Kidney (tissue), 22 donors: ENCODE measurements at places on chromosomes 5 and 9.
A peak's percentile ranks its signal among the peaks of the same experiment; 100 is the strongest.

GRCh38 chr5:149262315-149262714, 9.3 kb upstream of the AFAP1L1 start:
- no peak for DNase-seq

DNA sequence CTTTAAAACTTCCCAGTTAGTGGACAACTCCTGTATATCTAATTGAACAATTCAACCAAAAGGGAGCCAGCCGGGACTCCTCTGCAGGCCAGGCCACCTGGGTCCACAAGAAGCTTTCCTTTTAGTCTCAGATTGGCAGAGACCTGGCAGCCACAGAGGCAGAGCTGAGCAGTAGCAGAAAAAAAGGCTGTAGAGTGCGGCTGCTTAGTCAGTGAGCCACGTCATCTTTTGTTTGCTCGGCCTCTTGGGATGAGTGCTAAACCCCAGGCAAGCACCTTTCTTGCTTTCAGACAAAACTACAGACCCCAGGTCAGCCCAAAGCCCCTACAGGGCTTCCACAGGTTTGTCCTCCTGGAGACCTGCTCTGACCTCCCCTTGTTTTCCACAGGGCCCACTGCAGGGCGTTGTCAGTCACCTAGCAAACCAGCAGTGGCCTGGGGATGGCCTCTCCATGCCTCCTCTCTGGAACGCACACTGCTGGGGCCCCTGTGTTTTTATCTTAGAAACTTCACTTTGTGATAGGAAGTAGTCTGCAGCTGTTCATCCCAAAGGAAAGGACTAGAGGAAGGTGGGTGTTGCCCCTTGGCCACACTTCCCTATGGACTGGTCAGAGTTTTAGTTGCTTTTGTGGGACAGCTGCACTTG, 49.9 kb downstream of the SHB start:
- DNase-seq: no peak

DNA sequence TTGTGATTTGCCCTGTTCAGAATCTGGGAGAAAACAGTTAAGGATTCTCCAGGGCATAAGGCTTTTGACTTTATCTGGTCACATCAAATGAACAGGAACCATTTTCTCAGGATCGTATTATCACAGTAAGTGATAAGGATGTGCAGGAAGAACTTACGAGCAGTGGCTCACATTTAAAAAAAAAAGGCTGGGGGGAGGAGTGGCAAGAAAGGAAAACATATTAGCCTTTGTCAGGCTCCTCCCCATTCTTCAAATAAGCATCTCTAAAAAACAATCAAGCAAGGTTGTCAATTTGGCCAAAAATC, 234.3 kb upstream of the TMEM161B start:
- no peak for DNase-seq

DNA sequence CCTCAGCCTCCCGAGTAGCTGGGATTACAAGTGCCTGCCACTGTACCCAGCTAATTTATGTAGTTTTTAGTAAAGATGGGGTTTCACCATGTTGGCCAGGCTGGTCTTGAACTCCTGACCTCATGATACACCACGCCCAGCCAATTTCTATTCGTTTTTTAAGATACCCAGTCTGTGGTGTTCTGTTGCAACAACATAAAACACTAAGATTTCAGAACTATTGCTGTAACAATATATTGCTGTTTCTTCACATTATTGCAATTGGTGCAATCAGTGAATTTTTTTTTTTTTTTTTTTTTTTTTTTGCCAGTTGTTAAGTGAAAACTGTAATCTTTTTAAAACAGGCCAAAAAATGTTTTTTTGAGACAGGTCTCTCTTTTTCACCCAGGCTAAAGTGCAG, 9.9 kb downstream of the SRP19 start:
- no peak for DNase-seq

DNA sequence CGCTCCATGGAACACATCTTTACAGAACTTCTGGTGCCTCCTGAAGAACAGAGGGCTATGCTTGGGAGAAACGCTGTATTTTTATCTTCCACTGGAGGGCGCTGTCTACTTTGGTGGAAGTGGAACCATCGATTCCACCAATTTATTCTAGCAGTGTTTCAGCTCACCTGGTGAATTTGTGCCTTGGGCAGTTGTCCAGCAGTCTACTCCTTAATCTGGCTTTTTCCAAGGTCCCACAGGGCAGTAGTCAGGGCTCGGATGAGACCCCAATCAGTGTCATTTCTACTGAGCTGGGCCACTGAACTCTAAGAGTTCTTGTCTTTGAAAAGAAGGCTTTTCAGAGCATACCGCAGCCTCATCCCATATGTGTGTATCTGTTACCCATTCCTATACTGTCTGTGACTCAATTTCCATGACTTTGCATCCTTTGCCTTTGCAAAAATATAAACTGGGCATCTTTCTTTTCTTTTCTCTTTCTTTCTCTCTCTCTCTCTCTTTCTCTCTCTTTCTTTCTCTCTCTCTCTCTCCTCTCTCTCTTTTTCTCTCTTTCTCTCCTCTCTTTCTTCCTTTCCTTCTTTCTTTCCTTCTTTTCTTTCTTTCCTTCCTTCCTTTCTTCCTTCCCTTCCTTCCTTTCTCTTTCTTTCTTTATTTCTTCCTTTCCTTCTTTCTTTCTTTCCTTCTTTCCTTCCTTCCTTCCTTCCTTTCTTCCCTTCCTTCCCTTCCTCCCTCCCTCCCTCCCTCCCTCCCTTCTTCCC, 138.4 kb upstream of the ZNF618 start:
- peak; percentile 66 for DNase-seq

GRCh38 chr9:7216004-7216841, 458.4 kb downstream of the KDM4C start:
- no peak for DNase-seq

DNA sequence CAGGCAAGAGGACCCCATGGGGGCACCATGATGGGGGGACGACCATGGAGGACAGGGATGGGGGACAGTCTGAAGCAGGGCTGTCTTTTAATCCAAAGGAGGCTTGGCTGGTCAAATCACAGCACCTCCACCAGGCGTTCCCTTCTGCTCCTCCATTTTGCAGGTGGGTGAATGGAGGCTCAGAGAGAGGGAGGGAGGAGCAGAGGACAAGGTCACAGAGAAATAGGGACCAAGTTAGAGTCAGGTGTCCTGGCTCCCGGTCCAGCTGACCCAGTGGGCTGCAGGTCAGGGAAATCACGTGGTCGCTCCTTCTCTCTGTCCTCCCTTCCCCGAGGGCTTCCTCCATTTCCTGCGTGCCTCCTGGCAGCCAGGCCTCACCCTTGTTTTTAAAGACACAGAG, 156.4 kb upstream of the SMIM23 start:
- DNase-seq: no peak

GRCh38 chr5:32165-32564, 59.8 kb upstream of the PLEKHG4B start:
- DNase-seq: no peak

DNA sequence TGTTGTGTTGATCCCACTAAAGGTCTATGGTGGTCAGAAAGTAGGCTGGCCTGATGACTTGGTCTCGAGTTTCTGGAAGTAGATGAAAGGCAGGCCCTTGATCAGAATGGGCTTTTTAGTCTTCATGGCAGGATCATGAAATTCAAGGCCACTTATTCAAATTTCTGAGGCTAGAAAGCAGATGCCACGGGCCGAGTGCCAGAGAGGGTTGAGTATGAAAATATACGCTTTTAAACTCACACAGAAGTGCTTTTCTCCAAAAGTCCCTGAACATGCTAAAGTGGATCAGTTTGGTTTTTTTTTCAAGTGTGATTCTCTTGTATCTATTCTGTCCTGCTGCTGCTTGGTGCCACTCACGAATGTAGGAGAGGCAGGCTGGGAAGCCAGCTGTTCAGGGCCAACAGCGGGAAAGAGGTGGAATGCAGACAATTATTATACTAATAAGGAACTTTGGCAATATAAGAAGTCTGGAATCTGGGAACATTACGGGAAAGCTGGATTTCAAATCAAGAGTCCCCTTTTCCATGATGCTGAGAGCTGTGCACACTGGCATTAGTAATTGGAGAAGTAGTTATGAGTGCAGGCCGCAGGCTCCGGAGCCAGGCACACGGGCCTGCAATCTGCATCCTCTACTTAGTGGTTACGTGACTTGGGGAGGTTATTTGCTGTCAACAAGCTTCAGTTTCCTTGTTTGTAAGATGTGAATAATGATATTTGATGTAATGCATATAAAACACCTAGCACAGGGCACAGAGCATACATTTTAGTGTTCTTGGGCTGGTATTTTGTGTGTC, 95.8 kb downstream of the LMNB1 start:
- DNase-seq: no peak

DNA sequence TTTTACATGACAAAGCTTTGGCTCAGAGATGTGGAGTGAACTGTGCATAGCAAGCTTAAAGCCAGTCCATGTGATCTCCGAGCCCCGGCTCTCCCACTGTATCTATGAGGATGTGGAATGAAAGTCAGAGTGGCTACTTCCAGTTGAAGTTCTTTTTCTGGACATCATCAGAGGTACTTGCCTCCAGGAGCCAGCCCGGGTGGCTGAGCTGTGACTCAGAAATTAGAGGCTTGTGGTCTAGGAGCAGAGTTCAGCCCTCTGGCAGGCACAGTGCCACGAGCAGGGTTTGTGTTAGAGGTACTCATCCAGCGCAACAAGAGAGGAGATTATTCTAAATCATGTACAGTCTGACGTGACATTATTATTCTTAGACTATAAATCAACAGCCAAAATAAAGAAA, 322.5 kb downstream of the CDK5RAP2 start:
- DNase-seq: no peak

DNA sequence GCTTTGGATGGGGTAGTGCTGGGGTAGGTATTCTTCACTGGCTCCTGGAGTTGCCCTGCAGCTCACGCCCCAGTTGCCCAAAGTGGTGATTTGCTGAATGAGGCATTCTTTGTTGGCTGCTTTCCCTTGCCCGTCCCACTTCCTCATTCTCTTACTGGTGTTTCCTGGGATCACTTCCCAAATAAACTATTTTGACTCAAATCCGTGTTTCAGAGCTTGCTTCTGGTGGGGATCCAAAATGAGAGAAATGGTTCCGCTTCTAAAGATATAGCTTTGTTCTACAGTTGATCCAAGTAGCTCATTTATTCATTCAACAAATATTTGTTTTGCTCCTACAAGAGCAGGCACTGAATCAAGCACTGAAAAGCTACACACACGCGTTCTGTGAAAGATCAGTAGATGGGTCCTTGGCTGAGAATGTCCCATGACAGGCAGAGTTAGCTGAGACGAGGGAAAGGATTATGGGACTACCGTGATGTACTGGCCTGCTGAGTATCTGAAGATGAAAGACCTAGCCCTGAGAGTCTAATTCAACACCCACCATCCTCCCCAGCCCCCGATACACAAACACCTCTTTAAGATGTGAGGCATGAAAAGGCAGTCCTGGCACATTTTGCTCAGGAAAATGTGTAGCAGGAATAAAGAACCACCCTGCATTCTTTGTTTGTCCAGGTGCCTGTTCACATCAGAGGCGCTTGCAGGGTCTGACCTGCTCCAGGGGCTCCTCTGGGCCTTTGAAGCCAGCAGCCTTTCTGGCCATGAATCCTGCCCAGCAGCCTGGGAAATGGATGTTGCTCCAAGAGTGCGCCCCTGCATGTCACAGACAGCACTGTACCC, 143.1 kb upstream of the RANBP3L start:
- DNase-seq: no peak

DNA sequence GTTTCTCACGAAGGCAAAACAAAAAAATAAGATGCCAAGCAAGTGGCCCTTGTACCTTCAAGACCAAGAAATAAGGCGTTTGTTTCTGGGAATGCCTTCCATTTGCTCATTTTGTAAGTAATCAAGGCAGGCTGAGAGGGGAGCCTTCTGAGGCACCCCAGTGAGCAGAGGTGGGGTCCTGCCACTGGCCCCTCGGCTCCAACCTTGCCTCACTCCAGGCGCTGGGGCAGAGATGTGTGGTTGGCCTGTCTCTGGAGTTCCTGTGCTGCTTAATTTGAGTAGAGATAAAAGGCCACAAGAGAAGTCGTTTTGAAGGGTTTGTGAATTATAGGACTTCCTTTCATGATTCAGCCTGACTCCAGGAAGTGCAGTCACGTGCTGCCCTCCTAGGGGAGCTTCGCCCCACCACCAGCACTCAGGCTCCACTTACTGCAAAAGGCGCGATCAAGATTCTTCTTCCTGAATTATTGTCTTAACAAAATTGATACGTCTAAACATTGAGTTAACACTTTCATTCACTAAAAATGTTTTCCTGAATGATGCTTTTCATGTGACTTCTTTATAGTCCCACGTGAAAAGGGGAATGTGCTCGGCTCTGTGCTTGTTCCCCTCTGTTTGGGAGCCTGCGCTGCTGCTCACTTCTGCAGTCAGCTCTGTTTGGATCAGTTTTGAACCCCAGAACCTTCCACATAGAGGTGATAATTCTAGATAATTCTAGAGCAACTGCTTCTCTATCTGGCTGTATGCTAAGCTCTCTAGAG, 13.7 kb downstream of the SYK start:
- peak; percentile 36 for DNase-seq

DNA sequence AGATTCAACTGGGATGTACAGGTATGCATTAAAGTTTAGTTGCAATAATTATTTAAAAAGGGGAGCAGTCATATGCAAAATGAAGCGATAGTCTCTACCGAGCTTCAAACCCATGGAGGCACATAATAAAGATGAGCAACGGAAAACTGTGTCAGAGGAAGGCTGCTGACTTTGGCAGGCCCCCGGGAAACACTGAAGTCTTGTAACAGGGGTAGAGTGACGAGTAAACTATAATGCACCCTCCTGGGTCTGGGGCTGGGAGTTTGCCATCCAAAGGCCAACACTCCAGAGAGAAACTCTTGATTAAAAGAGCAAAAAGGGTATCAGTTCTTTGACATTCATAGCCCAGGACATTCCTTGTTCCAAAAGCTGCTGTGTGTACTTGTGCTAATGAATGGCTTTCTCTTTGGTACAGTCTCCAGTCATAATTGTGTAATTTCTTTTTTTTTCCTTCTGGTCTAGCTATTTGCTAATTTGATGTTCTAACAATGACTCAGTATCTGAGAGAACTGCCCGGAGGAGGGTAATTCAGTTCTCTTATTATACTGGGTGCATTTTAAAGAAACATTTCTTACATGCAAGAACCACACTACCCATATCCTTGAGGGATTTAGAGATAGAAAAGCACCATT, 59.2 kb downstream of the TNC start:
- no peak for DNase-seq
